Non-pigmented ciliary epithelial cell (primary cell): ENCODE measurements at places on chromosomes 1 and 21.
A peak's percentile ranks its signal among the peaks of the same experiment; 100 is the strongest.

DNA sequence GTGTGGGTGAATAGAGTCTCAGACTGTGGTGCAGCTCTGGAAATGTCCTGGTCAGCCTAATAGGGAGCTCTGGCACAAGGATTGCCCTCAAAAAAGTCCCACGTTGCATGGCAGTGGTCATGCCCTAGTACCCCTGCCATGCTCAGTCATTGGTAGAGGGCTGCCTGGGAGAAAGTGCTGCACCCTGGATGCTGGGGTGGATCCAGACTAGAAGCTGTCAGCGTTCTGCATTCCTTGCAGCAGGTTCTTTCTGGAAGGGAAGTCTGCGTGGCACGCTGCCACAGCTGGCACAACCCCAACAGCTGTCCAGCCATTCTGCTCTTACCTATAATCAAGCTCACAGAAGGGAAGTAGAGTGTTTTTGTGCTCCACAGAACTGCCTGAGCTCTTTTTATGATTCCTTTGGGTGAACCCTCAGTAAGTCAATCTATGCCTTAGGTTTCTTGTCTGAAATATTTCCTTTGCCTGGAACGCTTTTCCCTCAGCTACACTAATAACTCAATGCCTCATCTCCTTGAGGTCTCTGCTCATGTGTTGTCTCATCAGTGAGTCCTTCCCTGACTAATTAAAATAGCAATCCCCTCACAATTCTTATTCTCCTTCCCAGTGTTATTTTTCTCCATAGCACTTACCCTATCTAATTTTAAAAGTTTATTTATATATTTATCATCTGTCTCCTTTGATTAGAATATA is 61.5 kb upstream of the JAK1 start:
- no peak for DNase-seq

GRCh38 chr1:183461350-183461749 is 10.9 kb upstream of the SMG7 start:
- DNase-seq: no peak

GRCh38 chr1:57423135-57423655 is 665 bp downstream of the DAB1 start:
- DNase-seq: no peak

GRCh38 chr1:53599481-53599880 is 139.5 kb downstream of the GLIS1 start:
- DNase-seq: no peak

DNA sequence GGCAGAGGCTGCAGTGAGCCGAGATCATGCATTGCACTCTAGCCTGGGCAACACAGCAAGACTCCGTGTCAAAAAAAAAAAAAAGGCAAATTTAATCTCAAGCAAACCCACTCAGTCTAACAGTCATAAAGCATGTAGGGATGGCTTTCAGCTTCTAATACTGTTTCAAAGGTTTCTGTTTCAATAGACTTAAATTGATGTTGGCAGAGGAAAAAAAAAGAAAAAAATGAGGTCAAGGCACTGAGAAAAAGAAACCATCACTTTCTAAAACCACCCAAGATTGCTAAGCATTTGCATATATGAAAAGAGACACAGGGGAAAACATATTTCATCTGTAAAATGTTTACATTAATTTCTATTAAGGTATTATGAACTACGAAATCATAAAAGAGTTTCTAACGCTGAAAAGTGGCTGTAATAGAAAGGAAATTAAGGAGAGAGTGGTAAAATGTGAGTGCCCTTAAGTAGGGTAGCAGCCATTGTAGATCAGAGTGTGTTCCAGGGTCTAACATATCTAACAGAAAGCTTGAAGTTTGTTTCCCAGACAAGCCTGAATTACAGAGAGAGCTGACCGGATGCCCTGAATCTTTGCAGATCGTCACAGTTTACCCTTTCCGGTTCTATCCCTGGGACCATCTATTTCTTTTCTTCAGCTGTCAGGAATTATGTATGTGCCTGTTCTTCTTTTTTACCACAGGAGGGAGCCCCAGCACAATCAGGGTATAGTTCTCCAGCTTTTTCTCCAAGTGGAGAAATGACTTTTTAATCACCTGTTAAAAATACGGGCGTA is 70.0 kb downstream of the PLD5 start:
- peak; percentile 3 for DNase-seq

DNA sequence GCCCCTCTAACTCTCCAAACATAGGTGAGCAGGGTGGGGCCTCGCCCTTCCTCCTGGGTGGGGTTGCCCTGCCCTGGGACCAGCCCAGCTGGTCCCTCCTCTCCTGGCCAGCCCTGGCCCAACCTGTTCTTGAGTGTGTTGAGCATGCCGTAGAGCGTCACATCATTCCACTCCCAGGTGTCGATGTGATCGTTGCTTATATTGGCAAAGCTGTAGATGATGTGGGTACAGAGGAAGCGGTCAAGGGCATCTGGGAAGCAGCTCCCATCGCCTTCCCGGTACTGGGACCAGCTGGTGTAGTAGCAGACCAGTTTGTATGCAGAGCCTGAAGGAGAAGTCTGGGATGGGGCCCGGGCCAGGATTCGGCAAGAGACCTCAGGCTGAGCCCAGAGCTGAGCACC is 1.4 kb downstream of the CHI3L1 start:
- DNase-seq: no peak

DNA sequence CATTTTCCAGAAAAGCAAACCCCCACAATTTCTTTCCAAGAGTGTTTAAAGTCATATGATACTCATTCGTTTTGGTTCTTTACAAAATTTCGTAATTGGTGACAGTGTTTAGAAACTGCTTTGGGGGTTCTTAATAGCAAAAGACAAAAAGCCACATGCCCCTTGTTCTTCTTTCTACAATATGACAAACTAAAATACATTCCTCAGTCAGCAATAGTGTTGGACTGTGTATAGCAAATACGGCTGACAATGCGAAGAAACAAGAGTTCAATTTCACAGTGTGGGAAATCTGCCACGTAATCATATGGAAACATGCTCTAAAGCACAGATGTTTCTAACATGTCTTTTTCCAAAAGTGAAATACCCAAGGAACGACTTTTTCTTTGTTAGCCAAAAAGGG is 7.6 kb upstream of the IFNAR1 start:
- no peak for DNase-seq

- DNase-seq: peak; percentile 46
Observed at GRCh38 chr1:30083800-30084464, 639.5 kb downstream of the MATN1 start.

DNA sequence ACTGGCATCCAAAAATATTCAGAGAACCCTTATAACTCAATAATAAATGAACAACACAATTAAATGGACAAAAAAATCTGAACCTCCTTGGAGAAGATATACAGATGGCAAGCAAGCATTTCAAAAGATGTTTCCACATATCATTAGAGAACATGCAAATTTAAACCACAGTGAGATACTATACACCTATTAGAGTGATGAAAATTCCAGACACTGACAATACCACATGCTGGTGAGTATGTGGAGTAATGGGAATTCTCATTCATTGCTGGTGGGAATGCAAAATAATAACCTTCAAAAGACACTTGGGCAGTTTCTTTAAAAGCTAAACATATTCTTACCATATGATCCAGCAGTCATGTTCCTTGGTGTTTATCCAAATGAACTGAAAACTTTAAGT is 46.1 kb downstream of the HS2ST1 start:
- no peak for DNase-seq

DNA sequence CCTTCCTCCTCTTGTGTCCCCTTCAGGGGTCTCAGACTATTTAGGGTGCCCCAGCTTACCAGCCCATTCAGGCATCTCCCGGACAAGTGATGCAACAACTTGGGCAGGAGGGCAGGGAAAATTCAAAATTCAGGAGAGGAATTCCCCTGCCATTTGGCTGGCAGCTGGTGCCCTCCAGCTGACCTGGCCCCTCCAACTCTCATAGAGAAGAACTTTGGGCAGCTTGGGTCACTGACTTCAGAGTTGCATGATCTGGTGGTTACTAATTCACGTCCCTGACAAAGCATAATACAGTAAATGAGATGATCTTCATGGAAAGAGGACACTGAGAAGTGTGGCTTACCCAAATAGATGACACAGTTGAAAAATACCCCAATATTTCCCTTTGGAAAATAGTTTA is at the start of gene FCAMR:
TSS of gene FCAMR (minus strand) at position 15 of the 400 bp plus-strand sequence. CDS start 335 bp downstream, outside the sequence.
- no peak for DNase-seq

DNA sequence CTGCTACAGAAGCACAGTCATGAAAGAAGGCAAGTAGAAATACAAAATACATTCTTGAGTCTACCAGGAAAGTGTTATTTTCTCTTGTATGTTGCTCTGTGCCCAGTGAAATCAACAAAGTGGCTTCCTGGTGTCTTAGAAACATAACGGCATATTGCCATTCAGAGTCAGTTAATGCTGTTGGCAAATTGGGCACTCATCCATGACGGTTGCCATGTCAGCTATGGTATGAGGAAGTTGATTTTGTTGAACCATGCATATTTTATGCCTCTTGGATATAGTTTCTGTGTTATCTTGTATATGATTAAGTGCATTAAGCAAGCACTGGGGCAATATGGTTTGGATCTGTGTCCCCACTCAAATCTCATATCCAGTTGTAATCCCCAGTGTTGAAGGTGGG is 153.1 kb upstream of the CXADR start:
- no peak for DNase-seq

DNA sequence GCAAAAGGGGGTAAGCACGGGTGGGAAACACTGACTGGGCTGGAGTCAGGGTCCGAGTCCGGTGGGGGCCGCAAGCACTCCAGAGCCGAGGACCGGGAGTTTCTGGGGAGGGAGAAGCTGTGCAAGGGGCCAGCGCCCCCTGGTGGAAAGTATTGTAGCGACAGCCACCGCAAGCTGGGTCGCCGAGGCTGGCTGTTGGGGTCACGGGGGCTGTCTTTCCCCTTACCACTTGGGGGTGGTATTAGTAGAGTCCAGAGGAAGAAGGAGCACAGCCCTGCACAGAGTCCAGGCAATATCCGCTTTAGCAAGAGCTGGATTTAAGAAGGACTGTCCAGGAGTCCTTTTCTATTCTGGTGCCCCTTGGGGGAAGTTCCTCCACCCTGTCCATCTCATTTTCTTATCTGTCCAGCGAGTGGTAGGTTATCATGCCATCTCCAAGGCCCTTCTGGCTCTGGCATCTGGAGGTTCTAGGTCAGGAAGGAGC is 17.9 kb upstream of the ETV3 start:
- DNase-seq: no peak

DNA sequence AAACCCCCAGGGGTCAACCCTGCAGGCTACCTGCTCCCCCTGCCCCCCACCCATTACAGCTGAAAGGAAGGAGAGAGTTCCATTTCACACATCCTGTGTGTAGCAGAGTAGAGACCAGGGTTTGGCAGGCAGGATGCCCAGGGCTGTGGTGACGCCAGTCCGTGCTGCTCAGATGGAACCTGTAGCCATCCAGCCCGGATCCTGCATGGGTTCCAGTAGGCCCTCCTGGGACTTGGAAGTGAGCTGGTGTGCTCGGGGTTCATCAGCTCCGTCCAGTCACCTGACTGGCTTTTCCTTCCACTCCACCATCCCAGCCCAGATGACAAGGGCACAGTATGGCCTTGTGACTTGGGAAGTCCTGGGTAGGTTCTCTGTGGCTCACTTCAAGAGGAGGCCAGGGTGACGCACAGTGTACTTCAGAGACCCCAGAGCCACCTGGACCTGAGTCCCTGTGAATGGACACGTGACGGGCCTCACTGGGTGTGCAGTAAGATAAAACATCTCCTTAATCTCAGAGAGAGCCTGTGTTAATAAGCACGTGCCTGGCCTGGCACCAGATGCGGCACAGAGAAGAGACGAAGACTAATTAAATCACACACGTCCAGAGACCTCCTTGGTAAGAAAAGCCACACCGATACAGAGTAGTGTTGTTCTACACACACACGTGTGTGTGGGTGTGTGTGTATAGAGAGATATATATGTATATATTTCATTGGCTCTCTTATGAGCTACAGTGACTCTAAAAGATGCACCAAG is 16.0 kb downstream of the ITPKB start:
- no peak for DNase-seq

- DNase-seq: no peak
Observed at GRCh38 chr1:13700521-13701270, 708 bp downstream of the PRDM2 start.

DNA sequence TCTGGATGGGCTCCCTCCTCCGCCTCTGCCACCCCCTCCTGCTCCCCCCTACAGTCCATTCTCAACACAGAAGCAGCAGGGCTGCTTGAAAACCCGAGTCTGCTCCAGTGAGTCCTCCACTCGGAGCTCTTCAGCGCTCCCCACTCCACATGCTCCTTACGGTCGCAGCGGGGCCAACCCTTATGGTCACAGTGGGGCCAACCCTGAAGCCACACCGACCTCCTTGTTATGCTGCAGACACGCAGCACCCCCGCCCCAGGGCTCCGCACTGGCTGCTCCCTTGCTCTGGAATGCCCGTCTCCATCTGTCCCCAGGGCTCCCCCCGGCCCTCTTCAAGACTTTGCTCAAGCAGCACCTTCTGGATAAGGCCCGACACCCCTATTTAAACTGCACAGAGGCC is 22.6 kb downstream of the GPR157 start:
- no peak for DNase-seq

DNA sequence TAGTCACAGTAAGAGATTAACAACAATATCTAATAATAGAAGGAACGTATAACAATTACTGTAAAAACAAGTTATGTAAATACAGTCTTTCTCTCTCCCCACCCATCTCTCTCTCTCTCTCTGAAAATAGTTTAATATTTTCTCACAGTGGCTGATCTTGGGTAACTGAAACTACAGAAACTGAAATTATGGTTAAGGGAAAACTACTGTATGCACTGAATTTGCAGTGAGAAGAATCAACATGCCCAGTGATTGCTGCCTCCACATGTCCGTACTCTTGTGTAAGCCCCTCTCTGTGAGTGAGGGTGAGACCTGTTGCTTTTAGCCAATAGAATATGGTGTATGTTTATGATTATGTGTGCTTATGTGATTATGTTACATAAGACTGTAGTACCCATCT is 1.6 kb downstream of the KRTAP6-1 start:
- DNase-seq: no peak

GRCh38 chr1:150237746-150238145 is 1.8 kb upstream of the ANP32E start:
- no peak for DNase-seq

GRCh38 chr1:72230746-72231145 is 51.6 kb downstream of the NEGR1 start:
- no peak for DNase-seq

- DNase-seq: no peak
Observed at GRCh38 chr1:235510823-235511222, 6.6 kb upstream of the B3GALNT2 start.

DNA sequence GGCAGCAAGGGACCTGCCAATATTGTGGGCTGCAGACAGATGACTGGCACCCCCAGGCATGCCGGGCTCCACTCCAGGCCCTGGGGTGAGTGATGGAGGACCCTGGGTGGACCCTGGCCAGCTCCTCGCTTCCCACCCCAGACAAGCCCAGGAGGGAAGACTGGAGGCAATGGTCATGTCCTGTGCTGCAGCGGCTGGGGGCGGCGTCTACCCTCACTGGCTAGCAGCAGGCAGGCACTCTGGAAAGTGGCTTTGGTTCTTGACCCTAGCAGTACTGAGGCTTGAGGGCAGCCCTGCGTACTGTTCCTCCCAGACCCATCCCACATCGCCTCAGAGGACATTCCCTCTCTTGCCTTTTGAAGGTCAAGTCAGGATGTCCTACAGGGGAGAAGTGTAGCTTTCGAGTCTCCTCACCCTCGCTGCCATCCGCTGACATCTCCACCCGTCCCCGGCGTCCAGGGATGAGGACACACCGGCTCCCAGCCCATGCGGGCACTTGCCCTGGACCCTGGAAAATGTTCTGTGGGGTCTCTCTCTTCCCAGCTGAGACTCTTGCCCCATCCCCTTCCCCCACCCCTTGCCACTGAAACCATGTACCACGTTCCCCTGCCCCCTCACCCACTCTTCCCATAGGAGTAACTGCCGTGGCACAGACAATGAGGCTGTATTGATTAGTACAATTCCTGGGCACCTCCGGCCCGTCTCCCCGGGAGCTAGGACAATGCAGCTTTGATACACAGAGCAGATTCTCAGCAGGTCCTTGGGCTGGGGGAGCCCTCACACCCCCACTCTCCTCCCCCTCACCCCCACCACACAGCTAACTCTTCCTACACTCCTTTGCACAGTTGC is 15.0 kb downstream of the SLC6A9 start:
- no peak for DNase-seq
